ENCODE measurements at places on chromosomes 11 and 22.

- no peak for DNase-seq
Observed at GRCh38 chr11:99432677-99433076, 411.9 kb downstream of the CNTN5 start.

GRCh38 chr22:23058481-23059283 lies 11.6 kb upstream of the GNAZ start:
- DNase-seq, result no peak

DNA sequence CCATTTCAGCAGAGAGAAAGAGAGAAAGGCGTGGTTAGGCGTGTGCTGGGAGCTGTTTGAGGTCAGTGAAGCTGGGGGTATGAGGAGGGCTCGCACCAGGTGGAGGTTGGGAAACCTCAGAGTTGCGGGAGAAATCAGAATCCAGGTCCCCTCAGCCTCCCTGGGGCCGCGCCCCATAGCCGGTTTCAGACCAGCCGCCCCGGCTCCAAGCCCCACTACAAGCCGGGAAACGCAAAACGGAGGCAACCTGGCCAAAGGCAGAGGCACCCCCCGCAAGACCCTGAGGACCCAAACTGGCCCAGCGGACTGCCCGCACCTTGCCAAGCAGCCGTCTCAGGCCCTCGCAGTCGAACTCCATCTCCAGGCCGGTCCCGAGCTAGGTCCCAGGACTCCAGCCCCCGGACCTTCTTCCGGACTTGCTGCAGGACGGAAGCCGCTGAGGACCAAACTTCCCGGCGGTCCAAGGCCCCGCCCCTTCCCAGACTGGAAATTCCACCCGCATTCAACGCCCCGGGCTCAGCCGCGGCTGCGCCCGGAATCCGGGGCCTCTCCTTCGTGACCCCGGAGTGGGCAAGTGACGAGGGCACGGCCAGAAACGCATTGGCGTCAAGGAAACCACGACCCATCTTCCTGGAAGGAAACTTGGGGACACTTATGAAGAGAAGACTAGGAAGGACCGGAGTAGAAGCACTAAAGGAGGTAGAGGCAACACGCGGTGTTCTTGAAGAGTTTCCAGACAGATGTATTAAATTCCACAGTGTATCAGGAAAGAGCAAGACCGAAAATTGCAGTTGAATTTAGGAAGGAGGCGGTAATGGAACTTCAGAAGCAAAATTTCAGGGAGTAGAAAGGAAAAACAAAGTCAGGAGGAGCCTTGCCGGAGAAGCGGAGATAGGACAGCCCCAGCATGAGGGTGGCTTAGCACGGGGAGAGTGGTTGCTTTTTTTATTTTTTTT lies at the start of gene UEVLD:
Gene UEVLD, minus strand, starts transcription at position 438 of the 956 bp plus-strand sequence. Its CDS starts 80 bp downstream, at position 358.
- DNase-seq, result peak; percentile 88

GRCh38 chr11:9562716-9563115 lies 10.8 kb upstream of the WEE1 start:
- no peak for DNase-seq

DNA sequence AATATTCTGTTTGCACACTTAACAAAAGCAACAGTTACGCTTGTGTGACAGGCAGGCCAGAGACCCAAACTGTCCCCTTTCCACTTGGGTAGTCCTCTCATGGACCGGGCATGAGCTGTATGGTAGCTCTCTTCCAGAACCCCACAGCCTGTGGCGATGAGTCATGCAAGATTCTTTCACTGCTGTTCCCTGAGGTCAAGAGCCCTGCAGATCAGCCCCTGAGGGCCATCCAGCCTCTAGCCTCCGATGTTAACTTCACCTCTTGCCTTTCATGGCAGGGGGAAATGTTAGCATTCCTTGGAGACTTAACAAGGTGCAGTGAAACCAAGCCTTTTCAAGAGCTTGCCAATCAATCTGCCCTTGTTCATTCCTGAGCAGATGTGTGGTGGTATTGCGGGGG lies 63.2 kb upstream of the DEUP1 start:
- DNase-seq, result no peak

- DNase-seq, result no peak
Observed at GRCh38 chr11:102196351-102196750, 86.1 kb downstream of the YAP1 start.

DNA sequence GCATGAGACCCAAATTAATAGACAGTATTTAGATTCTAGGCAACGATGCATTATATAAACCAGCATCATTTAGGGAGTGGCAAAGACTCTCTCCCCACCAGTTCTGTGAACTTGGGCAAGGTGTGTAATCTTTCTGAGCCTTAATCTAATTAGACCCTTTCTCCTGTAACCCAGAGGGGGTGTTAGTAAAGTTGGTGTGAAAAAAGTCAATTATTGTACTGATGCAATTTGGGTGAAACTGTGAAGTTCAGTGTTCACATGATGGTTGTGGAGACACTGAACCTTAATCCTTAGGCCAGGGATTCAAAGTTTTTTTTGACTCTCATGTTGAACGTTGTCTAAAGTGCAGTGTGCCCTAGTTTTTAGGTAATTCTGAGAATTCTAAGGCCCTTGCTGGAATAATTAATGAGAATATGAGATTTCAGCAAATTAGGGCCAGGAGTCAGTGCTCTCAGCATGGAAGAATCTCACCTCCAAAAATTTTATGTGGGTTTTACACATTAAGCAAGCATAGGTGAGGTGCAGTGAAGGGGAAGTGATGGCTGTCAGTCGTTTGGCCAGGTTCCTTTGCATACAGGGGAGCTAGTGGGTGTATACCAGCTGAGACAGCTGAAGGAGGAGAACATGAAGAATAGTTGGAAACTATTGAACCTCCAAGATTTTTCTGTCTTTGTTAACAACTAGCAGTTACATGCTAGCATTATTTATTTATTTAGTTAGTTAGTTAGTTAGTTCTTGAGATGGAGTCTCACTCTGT lies 94.2 kb downstream of the PTPRJ start:
- no peak for DNase-seq

- no peak for DNase-seq
Observed at GRCh38 chr11:62958547-62959421, 26.0 kb downstream of the SLC22A6 start.
